ENCODE measurements at places on chromosomes 2 and 18.
A peak's percentile ranks its signal among the peaks of the same experiment; 100 is the strongest.

- DNase-seq = no peak
Observed at GRCh38 chr2:19003554-19003953, 354.9 kb downstream of the OSR1 start.

DNA sequence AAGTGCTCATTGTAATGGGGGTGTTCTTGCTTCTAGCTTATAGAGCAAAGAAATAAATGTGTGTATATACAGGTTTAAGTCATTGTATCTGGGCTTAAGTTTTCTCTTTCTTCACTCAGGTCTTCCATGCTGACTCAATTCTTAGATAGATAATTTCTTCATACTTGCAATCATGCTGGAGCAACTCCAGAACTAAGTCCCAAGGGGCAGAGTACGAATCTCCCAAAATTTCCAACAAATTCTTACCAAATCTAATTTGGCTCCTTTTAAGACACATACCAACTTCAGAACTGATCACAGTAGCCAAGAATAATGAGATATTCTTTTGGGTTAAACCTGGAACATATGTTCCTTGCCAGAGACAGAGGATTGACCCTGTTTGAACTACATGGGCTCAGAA is 4.3 kb upstream of the SPAG16 start:
- no peak for DNase-seq

DNA sequence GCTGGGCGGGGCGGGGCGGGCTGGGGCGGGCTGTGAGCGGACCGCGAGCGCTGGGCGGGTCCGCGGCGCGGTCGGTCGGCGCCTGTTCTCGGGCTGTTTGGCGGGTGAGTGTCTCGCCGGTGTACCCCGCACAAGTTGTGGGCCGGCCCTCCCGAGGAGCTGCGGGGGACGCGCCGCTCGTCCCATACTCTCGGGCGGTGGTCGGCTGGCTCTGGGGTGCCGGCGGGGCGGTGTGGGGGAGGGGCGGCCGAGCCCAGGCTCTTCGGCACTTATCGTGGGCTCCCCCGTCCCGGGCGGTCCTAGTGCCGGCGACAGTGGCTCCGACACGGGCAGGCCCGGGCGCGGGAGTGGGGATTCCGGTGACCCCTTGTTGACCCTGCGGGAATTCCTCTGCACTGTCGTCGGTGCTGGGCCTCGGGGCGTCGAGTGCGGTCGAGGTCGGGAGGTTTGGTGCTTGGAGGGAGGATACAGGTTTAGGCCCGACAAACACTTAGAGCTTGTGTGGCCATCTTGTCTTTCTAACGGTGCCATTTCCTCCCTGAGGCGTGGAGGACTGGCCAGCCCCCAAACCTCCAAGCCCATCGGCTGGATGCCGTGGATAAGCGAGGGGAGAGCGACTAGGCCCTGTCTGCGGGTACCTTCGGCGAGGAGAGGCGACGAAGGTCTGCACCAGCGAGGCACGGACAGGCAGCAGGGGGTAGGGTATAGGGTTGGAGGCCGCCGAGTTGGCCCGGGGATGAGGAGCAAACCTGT is at the start of gene SEPTIN2:
Gene SEPTIN2, plus strand, starts transcription at position 47 of the 753 bp plus-strand sequence. CDS start 8,308 bp downstream, outside the sequence.
- peak; percentile 14 for DNase-seq

DNA sequence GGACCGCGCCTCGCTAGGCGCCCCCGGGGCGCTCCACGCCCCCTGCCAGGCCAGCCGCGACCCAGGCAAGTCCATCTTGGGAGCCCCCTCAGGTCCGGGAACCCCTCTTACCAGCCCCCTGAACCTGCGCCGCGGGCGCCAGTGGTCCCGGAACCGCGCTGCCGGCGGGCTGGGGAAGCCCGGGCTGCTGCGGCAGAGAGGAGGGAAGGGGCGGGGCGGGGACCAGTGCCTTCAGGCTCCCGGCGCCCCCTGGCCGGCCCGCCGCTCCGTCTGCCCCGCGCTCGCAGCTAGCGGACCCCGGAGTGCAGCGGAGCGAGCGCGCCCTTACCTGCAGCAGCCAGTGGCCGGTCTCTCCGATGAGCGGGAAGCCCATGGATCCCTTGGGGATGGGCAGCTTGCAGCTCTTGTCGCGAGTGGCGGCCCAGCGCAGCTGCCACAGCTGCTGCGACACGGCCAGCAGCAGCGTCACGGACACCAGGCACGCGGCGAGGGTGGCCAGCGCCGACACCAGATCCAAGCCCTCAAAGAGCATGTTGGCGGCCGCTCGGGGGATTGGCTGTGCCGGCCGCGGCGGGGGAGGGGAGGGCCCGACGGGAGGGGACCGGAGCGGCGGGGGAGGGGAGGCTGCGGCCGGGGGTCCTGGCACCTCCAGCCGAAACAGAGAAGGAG is at the start of gene CYP26B1:
Gene CYP26B1, minus strand, starts transcription at position 560 of the 669 bp plus-strand sequence. Its CDS starts 28 bp downstream, at position 532.
- DNase-seq = peak; percentile 14

DNA sequence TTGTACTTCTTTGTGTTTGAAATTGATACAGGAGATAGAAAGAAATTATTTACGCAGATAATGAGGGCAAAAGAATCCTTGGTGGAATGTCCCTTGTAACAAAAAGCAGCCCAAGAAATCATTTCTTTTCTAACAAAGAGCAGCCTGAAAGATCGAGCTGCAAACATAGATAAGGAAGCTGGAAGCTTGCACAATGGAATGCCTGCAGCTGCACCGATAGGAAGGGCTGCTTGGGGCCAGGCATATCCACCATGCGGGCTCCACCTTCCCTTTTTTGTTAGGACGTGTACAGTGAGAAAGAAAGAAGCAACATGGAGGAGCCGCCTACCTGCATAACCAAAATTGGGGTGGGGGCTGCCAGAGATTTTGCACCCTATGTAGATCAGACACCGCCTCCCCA is 568.7 kb downstream of the METTL4 start:
- DNase-seq = no peak

DNA sequence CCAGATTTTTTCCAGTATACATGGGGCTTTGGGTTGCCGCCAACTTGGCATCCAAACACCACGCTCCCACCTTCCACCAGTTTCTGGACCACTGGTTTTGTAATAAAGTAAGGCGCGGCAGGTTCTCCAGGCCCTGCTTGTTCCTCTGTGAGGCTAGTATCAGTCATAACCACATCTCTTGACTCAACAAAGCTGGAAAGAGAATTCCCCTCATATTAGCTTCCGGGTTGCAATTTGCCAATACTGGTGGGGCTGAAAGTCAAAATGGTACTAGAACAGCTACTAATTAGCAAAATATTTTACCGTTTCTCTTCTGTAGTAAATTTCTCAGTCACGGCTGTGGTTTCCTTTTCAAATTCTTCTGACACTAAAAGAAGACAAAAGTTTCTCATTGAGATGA is 25.0 kb downstream of the TTN start:
- no peak for DNase-seq

- DNase-seq = no peak
Observed at GRCh38 chr2:44844651-44845270, 96.7 kb upstream of the SIX3 start.

DNA sequence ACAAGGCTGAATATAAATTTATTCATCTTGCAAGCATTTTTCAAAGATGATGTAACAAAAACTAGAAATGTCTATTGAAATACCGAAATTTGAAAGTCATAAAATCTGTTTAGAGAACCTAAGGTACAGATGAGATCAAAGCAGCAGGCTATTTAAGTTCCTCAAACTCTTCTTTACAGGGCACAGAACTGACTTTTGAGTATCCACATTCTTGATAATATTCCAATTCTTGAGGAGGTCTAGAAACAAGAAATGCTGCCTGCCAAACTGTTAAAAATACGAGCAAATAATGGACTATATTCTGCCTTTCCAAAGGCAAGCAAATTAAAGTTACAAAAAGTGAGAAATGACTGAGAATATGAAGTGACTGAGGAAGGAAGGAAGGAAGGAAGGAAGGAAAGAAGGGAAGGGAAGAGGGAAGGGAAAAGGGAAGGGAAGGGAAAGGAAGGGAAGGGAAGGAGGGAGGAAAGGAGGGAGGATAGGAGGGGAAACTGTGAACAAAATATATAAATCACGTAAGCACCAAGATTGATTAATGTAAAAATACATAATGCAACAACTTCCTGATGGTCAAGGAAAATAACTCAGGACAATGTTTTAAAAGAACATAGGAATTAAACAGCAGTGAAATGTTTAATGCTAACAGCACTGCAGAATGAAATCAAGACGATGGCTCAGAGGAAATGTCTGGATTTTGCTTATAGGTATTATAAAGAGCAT is 248.9 kb upstream of the HNRNPA3 start:
- no peak for DNase-seq

DNA sequence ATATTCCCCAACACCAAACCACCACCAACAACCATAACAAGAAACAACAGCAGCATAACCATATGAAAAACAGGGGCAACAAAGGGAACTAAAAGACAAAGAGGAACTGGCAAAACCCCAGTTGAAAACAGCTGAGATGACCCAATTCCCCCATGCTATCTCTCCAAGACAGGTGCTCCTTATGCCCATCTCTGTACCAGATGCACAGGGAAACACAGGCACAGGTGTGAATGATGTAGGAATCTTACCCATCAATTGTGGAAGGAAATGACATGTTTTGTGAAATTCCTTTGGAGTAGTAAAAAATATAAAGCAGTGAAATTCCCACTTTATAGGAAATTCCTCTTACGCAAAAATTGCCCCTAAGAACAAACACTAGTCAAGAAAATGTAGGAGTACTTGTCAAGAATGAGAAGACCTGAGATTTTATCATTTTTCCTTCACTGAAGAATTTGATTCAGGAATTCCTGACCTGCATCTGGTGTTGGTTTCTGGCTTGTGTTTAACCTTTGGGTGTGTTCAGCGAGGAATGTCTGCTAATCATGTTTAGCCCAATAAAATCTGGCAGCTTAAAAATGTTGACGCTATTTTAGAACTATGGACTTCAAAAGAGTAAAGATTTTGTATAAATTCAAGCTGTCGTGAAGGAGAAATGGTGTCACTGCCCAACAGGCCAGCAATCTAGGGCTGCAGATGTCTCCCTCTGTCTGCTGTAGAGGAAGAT is 67.7 kb upstream of the ARHGAP28 start:
- DNase-seq = no peak

- DNase-seq = no peak
Observed at GRCh38 chr2:205988274-205988673, 97.7 kb downstream of the INO80D start.

- no peak for DNase-seq
Observed at GRCh38 chr2:241500431-241500975, 7.9 kb downstream of the STK25 start.

DNA sequence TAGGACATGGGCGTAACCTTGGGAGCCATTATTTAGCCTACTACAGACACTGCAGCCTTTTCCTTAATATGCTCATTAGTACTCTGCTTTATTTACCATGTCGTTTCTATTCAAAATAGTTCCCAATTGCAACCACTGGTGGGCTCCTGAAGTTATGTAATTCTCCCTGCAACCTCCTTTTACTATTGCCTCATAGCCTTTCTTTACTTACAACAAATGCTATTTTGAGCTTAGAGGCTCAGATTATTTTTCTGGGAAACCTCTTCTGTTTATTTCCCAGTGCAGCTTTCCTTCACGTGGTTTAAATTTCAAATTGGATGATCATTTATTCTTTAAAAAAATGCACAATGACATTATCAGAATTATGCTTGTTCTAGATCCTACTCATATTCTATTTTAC is 492.3 kb upstream of the TMEFF2 start:
- DNase-seq = no peak

DNA sequence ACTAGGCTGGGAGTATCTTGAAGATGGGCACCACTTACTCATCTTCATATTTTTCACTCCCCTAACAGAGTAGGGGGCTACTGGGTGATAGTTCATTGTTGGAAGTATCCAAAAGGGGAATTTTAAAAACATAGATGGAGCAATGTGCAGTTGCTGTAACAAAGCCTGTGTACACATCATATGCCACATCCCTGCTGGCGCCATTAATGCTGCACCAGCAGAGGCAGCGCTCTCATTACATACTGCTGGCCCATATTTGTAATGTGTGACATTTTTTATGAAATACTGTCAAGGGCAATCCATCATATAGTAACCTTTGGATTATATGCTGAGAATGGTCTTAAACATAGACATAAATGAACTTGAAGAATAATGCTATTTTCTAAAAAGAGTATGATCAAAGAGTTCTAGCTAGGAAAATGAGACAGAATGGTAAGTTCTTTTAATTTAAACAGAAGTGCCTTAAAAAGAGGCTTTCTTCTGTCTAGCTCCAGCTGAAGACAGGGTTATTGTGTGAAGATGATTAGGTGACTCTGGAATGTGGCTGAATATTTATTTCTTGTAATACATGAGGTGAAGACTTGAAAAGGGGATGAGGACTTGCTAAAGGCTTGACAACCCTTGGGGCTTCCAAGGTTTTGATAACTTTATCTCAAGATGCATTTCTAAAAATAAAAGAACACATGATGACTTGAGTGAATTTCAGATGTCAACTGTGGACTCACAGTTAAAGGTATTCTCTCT is 2.4 kb upstream of the TMEM178A start:
- peak; percentile 18 for DNase-seq

- peak; percentile 51 for DNase-seq
Observed at GRCh38 chr2:64646007-64646880, 7.5 kb downstream of the SERTAD2 start.

GRCh38 chr2:182522405-182522896 is 95.6 kb upstream of the PDE1A start:
- peak; percentile 79 for DNase-seq

- DNase-seq = no peak
Observed at GRCh38 chr18:47168913-47169312, 7.3 kb downstream of the IER3IP1 start.

DNA sequence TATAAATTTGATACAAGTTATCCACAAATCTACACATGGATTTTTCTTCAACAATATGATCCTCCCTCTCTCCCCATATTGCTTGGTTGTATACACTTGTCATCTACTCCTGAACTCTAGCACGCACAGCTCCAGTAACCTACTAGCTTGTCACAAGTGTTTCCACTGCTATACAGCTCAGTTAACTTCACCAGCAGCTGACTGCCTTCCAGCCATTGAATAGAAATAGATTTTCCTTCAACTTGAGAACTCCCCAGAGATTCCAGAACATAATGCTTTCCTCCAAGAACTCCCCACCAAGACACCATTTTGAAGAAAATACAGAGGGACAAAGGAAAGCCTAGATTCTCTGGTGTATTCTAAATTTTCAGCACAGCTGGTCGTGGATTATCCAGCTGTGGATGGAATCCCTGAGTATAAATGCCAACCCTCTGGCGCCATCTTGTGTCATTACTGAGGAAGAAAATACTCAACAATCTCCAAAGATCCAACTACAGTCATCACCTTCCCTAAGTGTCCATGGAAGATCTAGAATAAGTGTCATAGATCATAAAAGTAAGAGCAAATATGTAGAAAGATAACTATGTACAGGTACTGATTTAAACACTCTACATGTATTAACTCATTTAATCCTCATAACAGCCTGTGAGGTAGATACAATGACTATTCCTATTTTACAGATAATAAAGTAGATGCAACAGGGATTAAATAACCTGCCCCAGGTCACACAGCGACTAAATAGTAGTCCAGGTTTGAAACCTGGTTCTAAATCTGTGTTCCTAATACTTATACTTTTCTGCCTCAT is 156.7 kb downstream of the ARHGAP28 start:
- DNase-seq = peak; percentile 21

DNA sequence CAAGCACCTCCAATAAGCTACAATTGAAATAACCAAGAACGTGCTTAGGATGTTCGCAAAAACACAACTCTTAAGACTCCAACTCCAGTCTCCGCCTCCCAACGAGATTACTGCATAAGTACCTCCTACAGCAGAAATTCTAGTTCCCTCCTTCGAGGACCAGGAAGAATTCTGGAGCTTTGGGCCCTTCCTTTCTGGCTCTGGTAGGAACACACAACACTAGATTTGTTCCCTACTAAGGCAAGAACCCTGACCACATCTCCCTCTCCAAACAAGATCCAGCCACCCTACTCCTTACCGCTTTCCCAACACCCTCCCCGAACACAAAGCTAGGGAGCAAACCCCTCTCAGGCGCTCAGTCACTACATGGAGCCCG is 721 bp downstream of the ADAM17 start:
- DNase-seq = peak; percentile 18

- DNase-seq = peak; percentile 74
Observed at GRCh38 chr18:23301972-23302371, 151.1 kb upstream of the RIOK3 start.
